Pancreas (tissue), 10 donors: ENCODE measurements at places on chromosomes 3 and 15. TPM values are rescaled to one million over a fixed set of nuclear protein-coding genes. Genes with fewer than 3 reads are reported as not detected.

DNA sequence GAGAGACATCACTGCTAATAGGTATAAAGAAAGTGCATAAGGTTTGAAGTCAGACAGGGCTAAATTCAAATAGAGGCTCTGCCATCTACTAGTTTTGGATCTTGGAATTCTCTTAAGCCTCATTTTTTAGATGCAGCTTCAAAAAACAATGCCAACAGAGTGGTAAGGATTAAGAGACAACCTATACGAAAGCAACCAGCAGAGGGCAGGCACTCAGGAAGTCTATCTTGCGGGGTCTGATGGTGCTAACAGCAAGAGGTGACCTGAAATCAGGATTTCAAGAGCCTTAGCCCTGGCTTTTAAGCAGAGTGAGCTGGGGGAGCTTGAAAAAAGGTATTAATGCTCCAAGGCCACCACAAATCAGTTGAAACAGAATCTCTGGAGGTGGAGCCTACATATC lies 40.7 kb downstream of the LDHAL6B start:
- DNase-seq: peak; percentile 30

The CEMIP gene
- 0.41 TPM for total RNA-seq

GRCh38 chr3:12797124-12797891 lies 828 bp downstream of the CAND2 start:
- no peak for DNase-seq

DNA sequence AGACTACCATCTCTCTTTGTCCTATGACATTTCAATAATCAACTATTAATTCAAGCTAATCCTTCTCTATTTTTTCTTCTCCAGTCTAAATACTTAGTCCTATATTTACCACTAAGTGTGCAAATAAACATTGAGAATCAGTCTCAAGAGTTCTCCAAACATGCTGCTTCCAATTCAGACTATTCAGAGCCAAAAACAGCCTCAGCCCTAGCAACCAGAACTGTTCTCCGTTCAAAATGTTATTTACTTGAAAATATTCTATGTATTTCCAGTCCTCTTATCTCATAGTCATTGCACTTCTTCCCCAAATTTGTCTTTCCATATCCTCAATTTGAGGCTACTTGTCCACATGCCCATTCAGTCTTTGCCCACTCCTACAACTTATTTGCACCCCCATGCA lies 805.5 kb downstream of the IGSF11 start:
- DNase-seq: no peak

The HRG gene
- total RNA-seq: not detected

The PRR20G gene
- not detected for total RNA-seq

DNA sequence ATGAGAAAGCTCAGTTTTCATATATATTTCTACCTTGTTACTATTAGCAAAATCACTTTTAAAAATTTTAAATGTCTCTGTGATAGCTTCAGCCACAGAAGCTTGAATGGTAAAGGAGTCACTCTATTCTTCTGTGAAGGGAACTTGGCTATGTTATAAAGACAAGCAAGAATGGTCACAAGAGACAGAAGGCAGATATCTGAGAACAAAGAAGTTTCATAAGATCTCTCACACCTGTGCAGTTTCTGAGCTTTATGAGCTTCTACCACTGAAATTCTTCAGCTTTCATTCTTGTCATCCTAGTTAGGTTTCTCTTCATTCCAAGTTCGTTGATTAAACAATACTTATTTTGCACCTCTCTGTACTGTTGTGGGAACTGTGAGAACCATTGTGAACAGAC lies 853.4 kb downstream of the IGSF11 start:
- DNase-seq: no peak

The AVEN gene
- 10.3 TPM for total RNA-seq

DNA sequence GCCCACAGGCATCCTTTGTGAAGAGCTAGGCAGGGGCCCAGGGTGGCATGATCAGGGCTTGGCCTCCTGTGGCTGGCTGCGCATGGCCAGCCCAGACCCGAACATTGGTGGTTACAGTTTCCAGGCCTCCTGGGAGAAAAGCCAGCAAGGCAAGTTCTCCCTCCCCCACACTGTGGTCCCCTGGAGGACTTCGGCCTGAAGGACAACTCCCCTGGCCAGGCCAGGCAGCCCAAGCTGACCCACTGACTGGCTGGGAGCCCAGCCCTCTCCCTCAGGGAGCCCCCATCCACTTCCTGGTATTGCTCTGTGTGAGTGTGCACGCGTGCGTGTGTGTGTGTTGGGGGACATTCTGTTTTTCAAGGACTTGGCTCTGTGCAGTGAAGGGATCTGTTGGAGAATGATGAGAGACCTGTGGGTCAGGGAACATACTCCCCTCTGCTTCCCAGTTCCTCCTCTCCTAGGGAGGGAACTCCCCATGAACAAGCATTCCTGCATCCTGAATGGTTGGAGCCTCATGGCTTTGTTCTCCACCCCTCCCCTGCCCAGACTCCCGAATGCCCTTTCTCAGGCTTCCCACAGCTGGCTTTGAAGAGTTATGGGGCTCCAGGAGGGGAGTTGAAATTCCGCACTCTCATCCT lies 29.5 kb downstream of the CORO2B start:
- peak; percentile 51 for DNase-seq

DNA sequence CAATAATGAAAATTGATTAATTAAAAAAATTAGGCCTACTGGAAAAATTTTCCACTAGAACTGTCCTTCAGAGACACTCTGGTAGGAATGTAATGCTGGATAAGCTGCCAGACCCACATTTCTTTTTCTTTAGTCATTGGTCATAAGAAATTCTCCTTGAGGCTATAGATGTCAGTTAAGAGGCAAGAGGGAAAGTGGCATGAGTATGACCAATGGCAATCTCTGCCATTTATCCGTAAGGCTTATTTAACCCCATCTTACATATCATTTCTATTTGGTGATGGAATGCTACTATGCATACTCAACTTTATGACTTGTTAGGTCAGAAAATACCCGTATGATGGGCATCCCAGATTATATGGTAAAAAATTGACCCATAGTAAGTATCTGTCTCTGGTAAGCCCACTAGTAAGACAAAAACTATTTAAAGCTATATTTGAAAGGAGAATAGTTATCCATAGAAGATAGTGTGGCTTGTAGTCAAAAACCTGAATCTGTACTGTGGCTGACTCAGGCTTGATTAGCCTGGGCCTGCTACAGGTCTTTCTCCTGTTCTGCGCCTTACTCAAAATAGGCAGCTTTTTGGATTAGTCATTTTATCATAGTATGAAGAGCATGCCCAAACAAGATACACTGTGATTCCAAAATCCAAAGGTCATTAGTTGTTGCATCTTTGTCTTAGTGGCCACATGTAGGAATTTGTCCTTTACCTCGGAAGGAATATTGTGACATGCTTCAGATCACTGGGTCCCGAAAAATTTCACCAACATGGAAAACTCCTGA lies 314.7 kb downstream of the PYDC2 start:
- DNase-seq: no peak

The SLC38A3 gene
- 32.5 TPM for total RNA-seq

GRCh38 chr3:190117981-190118380 lies 2.7 kb downstream of the P3H2 start:
- DNase-seq: no peak

GRCh38 chr3:128323206-128324081 lies 143.2 kb downstream of the DNAJB8 start:
- peak; percentile 91 for DNase-seq

GRCh38 chr15:67701669-67702068 lies 123.6 kb upstream of the SKOR1 start:
- DNase-seq: no peak
